MCF 10A (cell line): ENCODE measurements at places on chromosomes 16 and 17. TPM values are rescaled to one million over a fixed set of nuclear protein-coding genes. Genes with fewer than 3 reads are reported as not detected.

The INO80E gene
- total RNA-seq: 82.0 and 90.1 TPM in 2 replicates

The MEFV gene
- total RNA-seq: 0.49 and 0.72 TPM in 2 replicates

The RAMP2 gene
- total RNA-seq: not detected in 2 replicates

The CPHXL2 gene
- total RNA-seq: not detected in 2 replicates
